ENCODE measurements at places on chromosomes 16 and 17.
A peak's percentile ranks its signal among the peaks of the same experiment; 100 is the strongest.

- no peak for DNase-seq
- peaks cover 20% of the 10 kb centered on the region for H3K36me3 ChIP-seq
- H3K4me3 ChIP-seq, result peak overlapping the region; percentile 54
- H3K4me1 ChIP-seq, result peaks cover 48% of the 10 kb centered on the region
- H3K27ac ChIP-seq, result no peak overlapping the region
These were observed 1.7 kb downstream of the CRAMP1 start for GRCh38 chr16:1613728-1614455.

DNA sequence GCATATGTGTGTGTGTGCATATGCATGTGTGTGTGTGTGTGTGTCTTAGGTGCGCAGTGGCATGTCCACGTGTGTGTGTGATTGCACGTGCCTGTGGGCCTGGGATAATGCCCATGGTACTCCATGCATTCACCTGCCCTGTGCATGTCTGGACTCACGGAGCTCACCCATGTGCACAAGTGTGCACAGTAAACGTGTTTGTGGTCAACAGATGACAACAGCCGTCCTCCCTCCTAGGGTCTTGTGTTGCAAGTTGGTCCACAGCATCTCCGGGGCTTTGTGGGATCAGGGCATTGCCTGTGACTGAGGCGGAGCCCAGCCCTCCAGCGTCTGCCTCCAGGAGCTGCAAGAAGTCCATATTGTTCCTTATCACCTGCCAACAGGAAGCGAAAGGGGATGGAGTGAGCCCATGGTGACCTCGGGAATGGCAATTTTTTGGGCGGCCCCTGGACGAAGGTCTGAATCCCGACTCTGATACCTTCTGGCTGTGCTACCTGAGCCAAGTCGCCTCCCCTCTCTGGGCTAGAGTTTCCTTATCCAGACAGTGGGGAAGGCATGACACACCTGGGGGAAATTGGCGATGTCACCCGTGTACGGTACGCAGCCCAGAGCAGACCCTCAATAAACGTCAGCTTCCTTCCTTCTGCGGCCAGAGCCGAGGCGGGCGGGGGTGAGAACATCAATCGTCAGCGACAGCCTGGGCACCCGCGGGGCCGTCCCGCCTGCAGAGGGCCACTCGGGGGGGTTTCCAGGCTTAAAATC lies 47.6 kb downstream of the IL21R start:
- H3K27ac ChIP-seq, result peak overlapping the region; percentile 53
- H3K36me3 ChIP-seq, result peaks cover 26% of the 10 kb centered on the region
- H3K4me3 ChIP-seq, result no peak overlapping the region
- peaks cover 74% of the 10 kb centered on the region for H3K4me1 ChIP-seq

DNA sequence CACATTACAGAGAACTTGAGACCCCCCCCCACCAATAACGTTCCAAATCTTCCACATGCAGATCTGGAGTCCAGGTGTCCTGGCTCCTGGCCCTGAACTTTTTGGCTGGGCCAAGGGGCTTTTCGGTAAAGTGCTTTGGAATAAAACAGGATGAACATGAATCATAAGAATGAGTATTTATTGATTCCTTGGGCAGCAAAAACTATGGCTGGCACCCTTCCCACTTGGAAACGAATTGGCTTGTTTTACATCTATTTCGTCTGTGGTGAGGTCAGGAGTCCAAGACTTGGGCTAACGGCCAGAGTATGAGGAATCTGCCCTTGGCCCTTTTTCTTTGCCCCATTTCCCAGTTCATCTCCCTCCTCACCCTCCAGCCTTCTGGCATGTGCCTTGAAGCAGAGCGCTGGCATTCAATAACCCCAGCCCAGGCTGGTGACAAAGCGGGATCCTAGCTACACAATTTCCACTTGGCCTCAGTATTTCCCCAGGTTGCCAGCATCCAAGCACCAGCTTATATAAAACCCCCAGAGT lies 4.1 kb upstream of the UBTF start:
- no peak overlapping the region for H3K4me3 ChIP-seq
- no peaks in the 10 kb centered on the region for H3K27me3 ChIP-seq
- no peak overlapping the region for H3K27ac ChIP-seq
- no peak for DNase-seq
- H3K4me1 ChIP-seq, result peaks cover 13% of the 10 kb centered on the region

DNA sequence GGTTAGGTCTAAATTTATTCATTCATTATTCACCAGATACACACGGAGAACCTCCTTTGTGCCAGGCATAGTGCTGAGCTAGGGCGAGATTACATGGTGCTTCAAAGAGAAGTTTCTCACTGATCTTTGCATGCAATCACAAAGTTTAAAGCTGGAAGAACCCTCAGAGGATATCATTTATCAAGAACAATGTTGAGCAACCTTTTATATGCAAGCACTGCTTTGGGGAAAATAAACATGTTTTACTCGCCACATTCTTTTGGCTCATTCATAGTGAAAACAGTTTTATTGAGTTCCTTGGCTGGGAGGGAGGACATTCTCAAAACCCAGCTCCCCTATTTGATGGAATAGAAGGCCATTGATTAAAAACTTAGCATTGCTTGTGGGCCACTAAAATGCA lies 49.8 kb upstream of the XYLT1 start:
- H3K36me3 ChIP-seq, result no peaks in the 10 kb centered on the region
- no peak overlapping the region for H3K4me3 ChIP-seq
- H3K27ac ChIP-seq, result no peak overlapping the region

- H3K36me3 ChIP-seq, result no peaks in the 10 kb centered on the region
- no peak for DNase-seq
- no peaks in the 10 kb centered on the region for H3K27me3 ChIP-seq
- no peak overlapping the region for H3K27ac ChIP-seq
These were observed 80.3 kb upstream of the LHX1 start for GRCh38 chr17:36856903-36857381.

DNA sequence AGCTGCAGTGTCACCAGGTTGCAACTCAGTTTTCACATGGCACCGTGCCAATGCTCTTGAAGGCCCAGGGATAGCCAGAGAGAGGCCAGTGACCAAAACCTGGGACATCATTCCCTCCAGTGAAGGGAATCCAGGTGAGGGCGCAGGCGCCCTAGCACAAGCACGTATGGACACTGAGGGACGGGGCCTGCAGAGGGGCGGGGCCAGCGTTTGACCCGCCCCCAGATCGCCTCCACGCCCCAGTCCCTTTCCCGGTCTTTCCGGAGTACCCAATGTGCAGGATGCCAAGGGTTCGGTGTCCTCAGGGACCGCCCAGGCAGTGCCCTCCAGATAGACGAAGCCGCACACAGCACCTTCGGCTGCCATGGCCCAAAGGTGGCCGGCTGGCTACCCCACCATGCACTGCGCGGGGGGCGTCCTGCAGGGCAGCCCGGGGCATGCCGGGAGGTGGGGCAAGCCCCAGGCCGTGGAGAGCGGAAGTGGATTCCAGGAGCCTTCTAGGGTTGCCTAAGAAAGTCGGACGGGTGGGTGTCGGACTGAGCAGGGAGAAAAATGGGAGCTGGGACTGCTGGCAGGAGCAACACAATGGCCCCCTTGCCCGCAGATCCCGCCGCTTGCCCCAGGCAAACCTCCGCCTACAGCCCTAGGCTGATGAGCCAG lies 4.6 kb downstream of the SLC12A4 start:
- no peak for DNase-seq
- H3K36me3 ChIP-seq, result peaks cover 13% of the 10 kb centered on the region
- no peaks in the 10 kb centered on the region for H3K27me3 ChIP-seq
- H3K4me3 ChIP-seq, result no peak overlapping the region

Data from CD4-positive, alpha-beta memory T cell (primary cell).